ENCODE measurements at places on chromosomes 16 and 17. TPM values are rescaled to one million over a fixed set of nuclear protein-coding genes. Genes with fewer than 3 reads are reported as not detected.

GRCh38 chr16:15856901-15857698 is at the start of gene MYH11:
Gene MYH11, minus strand, starts transcription at chr16:15857028. Its CDS starts 18,776 bp downstream, at chr16:15838252.
- no peak for DNase-seq

TNK1 gene
- total RNA-seq, result 6.9 TPM

DNA sequence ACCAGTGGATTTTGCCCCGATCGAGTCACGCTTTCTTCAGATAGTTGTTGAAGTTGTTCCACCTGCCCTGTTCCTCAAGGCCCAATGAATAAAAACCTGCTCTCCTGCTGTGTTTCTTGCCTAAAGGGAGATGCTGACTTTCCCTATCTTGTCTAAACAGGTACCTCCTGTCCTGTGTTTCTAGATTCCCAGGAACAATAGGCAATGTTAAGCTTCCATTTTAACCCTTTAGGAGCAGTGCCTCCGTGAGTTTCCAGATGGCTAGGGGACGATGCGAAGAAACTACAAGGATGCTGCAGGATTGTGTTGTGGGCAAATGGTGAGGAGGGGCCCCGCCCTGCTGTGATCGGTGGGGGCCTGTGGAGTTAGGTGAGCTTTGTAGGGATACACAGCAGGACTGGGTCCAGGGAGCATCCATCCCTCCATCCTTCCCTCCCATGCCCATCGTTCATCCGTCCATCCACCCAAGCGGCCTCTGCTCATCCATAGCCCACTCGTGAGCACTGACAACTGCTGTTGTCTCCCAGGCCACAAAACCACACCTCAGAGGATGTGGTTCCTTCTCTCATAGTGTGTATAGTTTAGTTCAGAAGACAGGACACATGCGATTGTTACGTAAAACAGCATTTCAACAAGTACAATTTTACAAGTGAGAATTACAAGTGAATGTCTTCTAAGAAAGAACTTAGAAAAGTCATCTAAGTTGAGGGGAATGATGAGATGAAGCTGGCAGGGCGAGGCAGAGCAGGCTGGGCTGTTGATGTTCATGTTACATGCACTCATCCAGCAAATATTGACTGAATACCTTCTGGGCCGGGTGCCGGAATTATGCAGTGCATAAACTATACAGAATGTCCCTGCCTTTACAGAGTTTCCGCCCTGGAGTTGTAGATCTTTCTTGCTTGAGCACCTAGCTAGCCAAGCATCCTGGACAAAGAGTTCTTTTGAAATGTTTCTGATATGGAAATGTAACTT is 5.2 kb downstream of the ARSG start:
- peak; percentile 79 for DNase-seq

DNA sequence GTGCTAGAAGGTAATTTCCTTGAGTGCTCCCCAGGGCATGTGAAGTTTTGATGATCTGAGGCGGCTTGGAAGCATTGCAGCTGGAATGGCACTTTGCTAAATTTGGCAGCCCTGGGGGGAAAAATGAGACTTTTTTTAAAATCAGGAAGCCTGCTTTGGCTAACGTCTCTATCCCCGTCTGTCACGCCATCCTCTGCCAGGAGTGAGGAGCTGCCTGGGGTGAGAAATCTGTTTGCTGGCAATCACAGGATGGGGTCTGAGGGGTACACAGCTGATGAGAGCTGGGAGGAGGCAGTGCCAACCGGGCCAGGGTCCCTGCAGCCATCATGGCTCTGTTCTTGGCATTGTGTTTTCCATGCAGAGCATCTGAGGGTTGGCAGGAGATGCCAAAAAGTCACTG is 2.0 kb downstream of the ABCC12 start:
- no peak for DNase-seq

TMEM114 gene
- total RNA-seq, result not detected

DNA sequence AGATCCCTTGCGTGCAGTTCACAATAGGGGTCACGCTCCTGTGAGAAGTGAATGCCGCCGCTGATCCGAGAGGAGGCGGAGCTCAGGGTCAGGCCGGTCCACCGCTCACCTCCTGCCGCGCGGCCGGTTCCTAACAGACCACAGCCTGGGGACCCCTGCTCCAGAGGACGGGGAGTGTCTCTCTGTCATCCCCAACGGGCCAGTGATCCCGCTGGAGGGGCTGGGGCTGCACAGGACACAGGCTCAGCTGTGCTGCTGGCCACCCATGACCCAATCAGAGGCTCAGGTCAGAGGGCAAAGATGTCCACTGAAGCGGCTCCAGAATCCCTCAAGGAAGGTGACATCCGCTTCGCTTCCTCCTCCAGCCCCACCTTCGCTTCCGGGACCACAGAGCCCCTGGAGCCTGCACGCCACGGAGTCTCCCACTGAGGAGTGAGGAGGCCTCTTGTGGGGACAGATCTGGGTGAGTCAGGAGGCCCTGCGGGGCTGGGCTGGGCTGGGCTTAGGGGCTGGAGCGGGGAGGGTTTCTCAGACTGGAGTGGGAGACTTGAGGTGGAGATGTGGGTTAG is 115.4 kb downstream of the METRNL start:
- peak; percentile 5 for DNase-seq

DNA sequence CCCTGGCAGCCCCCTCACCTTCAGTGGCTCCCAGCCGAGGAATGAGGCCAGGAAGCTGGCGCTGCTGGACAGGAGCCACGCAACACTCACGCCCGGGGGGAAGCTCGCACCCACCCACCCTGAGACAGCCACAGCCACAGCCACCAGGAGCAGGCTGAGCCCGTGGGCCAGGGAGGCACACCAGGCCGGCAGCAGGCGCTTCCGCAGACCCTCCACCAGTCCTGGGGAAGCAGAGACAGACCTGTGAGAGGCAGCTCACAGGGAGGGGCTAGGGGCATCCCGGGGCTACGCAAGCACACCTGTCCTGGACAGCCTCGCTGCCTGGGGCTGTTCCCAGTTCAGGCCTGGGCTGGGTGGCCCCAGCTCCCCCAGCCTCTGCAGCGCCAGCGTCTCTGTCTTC is 41.9 kb downstream of the PKD1 start:
- DNase-seq, result no peak

LGALS9B gene
- total RNA-seq, result not detected

EZH1 gene
- 28.6 TPM for total RNA-seq

DNA sequence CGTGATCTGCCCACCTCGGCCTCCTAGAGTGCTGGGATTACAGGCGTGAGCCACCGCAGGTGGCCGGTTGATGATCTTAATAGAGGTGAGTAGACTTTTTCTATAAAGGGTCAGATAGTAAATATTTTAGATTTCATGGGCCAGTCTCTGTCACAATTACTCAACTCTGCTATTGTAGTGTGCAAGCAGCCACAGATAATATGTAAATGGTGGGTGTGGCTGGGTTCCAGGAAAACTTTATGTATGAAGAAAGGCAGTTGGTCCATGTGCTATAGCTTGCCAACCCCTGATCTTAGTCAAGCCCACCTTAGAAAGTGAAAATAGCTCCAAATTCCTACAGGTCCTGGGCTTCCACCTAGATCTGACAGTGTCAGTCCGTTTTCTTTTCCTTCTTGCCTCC is 94.9 kb upstream of the PMFBP1 start:
- no peak for DNase-seq

- no peak for DNase-seq
Observed at GRCh38 chr16:85755929-85756768, 5.3 kb upstream of the C16orf74 start.

DNA sequence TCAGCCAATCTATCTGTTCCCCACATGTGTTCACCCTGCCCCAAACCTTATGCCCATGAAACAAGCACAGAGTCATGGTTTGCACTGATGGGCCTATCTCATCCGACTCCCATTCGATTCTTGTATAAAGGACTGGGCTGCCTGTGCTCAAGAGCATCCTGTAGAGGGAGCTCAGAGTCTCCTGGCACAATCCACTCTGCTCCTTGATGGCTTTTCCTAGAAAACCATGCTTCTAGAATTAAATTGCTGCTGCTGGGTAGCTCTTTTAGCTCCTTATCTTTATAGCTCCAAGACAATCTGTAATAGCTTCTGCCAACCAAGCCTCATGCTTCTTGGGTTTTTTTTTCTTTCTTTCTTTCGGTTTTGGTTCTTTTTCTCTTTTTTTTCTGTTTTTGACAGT is 9.7 kb downstream of the ZNF19 start:
- no peak for DNase-seq

- DNase-seq, result no peak
Observed at GRCh38 chr17:7025245-7025644, 2.4 kb downstream of the BCL6B start.

DNA sequence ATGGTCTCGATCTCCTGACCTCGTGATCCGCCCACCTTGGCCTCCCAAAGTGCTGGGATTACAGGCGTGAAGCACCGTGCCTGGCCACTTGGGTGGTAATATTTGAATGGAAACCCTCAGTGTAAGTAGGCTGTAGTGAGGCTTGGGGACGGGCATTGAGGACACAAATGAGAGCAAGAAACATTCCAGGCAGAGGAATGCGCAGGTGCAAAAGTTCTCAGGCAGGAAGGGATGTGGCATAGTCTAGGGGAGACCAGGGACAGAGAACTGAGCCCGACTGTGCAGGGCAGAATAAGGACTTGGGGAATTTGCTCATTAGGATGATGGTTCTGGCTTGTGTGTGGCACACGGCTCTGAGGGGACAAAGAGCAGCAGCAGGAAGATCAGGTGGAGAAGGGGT is 54.8 kb downstream of the GRB2 start:
- no peak for DNase-seq

GRCh38 chr17:74295625-74296547 is 21.9 kb downstream of the DNAI2 start:
- DNase-seq, result no peak

GRCh38 chr16:27273330-27273669 is 4.7 kb upstream of the NSMCE1 start:
- DNase-seq, result no peak

DNA sequence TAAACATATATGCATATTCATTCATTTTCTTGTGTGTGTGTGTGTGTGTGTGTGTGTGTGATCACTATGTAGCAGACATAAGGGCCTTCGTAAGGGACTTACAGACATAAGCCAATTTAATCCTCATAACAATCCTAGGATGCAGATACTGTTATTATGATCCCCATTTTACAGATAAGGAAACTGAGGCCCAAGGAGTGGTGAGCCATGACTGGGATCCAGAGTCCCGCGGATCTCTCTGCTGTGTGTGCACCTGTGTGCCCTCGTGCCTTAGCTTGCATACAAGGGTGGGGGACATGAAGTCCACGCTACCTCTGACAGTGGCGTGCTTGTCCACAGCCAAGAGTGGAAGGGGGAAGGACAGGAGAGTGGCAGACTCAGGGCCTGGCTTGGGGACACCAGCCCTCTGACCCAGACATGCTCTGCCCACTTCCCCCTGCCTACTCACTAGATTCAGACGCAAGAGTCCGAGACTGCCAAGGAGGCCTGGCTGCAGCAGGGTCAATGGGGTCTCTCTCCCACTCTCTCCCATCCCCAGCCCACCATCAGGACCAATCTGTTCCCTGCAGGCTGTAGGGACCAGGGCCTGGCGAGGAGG is 9.8 kb upstream of the SMTNL2 start:
- no peak for DNase-seq

DNA sequence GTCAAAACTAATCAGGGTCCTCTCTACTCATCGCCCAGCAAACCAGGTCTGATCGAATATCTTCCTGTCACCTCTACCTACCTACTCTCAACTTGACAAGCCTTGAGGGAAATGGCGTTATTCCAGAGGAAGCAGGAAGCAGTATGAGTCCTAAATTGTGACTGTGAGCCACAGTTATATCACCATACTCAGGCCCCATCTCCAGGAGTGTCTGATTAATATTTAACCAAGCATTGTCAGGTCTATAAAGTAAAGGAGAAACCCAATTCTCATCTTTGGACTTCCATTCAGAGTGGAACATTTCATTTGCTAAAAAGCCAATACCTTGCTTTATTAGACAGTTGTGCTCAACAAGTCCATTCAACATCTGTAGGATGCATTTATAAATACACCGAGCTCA is 17.8 kb upstream of the CLEC3A start:
- no peak for DNase-seq

DNA sequence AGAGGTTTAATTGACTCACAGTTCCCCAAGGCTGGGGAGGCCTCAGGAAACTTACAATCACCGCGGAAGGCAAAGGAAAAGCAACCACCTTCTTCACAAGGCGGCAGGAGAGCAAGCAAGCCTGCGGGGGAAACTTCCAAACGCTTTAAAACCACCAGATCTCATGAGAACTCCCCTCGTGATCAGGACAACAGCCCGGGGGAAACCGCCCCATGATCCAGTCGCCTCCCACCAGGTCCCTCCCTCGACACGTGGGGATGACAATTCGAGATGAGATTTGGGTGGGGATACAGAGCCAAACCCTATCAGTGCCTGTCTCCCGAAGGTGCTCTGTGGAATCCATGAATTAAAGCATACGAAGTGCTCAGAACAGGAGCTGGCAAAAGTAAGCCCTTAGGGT is 43.9 kb upstream of the ABR start:
- no peak for DNase-seq

ZACN gene
- total RNA-seq, result 4.8 TPM

EME2 gene
- 18.4 TPM for total RNA-seq

GRCh38 chr16:58859958-58860669 is 126.0 kb upstream of the GOT2 start:
- no peak for DNase-seq

- DNase-seq, result no peak
Observed at GRCh38 chr16:10242916-10243315, 60.7 kb upstream of the GRIN2A start.

GRCh38 chr16:57759541-57760356 is 24.2 kb downstream of the KATNB1 start:
- no peak for DNase-seq

CD300A gene
- 5.8 TPM for total RNA-seq

DNA sequence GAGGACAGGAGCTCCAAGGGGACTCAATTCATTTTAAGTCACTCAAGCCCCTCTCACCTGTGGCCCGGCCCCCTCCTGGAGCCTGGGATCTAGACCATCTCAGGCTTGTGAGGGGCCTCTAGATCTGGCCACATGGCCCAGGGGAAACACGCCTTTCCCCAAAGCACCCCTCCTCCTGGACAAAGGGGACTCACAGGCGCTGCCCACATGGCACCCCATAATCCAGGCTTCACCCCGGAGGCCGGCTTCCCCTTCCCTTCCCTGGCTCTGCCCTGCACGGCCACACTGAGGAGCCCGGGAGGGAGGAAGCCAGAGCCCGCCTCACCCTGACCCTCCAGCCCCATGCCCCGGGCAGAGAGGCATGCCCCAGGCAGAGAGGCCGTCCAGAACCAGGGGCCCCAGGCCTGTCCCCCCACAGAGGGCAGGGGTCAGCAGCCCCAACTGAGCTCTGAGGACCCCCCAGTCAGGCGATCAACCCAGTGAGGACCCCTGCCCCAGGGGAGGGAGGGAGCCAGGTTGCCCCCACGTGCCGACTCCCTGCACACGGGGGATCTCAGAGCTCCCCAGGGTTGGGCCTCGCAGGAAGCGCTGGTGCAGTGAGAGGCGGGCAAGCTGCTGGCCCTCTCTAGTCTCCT is 10.9 kb downstream of the HS3ST6 start:
- no peak for DNase-seq

- peak; percentile 68 for DNase-seq
Observed at GRCh38 chr17:76909971-76910760, 42.0 kb downstream of the MGAT5B start.
